Foreskin fibroblast (primary cell): ENCODE measurements at places on chromosomes 5 and 9.

DNA sequence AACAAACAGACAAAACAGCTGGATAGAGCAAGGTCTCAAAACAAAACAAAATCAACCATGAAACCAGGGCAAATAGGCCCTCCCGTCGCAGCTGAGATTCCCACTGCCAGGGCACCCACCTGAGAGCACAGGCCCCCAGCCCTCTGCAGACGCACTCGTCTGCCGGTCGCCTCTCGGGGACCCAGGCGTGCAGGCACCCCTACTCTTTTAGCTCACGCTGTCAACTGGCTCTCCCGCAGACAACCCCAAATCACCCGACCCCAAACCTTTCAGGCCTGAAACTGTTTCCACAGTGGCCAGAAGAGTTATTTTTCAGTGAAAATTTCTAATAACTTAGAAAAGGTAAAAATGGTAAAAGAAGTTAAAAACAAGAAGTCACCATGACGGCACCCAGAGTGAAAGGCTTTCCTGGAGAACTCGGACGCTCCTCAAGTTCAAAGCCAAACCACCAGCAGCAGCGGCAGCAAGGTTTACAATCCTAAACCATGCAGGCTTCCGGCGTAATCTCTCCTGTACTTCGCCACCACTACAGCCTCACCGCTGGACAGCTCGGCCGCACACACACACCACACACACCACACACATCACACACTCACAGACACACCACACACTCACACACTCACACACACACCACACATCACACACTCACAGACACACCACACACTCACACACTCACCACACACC lies 1.9 kb upstream of the UBE2QL1 start:
- DNase-seq = peak; percentile 10

DNA sequence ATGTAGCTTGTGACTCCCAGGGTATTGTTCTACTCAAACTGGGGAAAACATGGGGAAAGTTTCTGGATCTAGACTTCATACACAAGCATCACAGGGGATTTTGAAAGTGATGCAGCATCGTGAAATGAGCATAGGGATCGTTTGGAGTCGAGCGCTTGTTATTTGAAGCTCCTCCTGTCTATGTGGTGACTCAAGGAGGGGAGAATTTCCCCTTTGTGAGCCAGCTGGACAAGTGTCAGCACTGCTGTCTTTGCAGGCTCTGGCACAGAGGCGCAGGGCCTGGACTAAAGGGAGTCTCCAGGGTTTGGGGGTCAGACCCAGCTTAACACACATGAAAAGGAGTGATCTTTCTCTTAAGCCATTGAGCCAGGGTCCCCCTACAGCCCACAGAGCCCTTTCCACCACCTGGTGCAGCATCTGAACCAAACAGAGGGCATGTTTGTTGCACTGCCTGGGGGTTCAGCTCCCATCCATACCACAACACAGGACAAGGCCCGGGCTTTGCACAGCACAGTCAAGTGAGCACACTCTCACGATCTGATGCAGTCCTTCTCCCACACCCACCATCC lies 51.0 kb downstream of the IRF1 start:
- peak; percentile 87 for DNase-seq

DNA sequence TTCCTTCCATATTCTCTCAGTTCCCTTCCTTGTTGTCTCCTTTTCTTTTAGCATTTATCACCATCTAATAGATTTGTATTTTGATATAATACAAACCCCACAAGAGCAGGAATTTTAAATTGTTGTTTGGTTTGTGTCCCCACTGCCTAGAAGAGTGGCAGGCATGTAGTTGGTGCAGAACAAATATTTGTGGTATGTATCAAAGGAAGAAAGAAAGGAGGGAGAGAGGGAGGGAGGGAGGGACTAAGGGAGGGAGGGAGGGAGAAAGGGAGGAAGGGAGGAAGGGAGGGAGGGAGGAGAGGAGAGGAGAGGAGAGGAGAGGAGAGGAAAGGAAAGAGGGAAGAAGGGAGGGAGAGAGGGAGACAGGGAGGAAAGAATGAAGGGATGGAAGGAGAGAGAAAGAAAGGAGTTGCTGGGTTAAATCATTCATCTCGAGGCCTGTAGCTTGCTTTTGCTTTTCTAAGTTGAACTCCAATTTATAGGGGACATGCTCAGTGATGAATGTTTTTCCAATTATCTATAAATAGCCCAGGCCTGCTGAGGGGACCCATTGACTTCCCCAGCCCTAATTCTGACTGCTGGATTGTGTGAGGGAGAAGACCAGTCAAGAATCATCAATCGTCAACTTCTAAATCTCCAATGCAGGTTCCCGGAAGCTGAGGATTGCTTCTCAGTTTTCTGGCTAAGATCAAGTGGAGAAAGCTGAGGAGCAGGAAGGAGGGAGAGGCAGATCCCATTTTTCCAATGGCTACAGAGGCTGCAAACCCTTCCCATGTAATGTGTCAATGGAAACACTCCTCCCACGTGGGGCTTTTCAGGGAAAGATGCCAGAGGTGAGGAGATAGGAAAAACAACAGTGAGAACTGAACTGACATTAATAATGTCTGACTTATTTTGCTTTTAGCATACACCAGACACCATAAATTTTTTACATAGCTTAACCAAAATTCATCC lies 320.7 kb downstream of the ASTN2 start:
- no peak for DNase-seq

DNA sequence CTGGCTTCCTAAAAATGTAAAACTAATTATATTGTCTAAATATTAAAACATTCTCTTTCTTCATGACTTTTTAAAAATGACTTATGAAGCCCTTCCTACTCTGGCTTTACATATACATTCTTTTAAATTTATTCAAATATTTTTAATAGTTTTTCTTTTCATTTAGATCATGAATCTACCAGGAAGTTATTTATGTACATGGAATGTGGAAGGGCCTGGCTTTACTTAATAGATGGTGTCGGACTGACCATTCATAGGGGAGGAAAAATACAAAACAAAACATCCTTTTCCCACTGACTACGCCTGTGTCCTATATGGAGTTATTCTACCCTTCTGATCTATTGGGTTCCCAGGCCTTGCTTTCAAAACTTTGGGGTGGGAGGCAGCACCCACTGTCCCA lies 129.8 kb downstream of the MACROH2A1 start:
- DNase-seq = peak; percentile 59

DNA sequence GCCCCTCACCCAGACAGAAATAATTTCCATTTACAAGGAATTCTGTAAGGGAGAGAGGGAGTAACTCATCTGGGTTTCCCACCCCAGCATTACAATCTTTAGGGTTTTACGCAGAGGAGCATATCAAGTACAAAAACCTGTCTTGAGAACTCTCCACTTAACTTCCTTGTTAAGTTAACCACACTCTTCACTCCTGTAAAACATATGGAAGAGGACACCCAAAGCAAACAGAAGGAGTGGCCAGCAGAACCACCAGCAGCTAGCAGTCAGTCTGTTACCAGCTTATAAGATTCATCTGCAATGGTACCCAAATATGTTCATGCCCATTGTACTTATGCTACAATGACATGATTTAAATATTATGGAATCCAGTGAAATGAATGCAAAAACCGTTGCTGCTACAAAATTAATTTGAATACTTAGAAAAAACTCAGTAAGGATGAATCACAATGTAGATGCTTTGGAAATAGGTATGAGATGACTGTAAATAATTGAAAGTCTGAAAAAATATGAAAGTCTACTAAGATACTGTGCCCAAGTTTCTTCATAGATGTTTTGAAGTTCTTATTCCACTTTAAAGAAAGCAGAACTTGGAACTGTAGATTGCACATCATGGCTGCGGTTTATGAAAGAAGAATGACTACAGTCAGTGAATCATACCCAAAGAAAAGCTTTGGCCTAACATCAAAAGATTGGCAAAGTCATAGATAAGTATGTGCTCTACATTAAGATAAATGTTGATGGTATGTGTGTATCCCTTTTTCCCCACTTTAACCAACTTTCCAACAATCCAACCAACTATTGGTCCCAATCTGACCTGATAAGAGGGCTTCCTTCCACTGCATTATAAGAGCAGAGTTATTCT lies 233.6 kb downstream of the ACTL7B start:
- peak; percentile 70 for DNase-seq

DNA sequence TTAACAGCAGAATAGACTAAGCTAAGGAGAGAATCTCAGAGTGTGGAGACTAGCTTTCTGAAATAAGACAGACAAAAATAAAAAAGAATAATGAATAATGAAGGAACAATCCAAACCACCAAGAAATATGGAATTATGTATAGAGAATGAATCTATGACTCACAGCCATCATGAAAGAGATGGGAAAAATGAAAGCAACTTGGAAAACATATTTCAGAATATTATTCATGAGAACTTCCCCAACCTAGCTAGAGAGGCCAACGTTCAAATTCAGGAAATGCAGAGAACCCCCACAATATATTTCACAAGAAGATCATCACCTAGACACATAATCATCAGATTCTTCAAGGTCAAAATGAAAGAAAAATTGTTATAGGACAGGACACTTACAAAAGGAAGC lies 349.0 kb upstream of the MPDZ start:
- DNase-seq = no peak

DNA sequence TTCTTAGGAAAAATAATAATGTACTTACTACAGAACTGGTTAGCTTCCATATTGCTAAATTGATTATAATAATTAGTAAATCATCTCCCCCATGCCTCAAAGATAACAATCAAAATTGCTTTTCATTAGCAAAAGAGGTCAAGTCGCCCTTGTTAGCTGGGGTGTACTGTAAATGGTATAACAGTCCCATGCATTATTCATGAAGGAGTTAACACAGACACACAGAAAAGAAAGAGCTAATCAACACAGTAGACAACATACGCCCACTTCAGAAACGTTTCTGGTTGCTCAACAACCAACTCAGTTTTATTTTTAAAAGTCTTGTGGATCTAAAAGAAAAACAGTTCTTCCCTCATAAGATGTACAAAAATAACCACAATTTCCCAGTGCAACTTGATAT lies 100.2 kb downstream of the MPDZ start:
- no peak for DNase-seq

- no peak for DNase-seq
Observed at GRCh38 chr5:134136221-134136631, 21.7 kb downstream of the TCF7 start.

- no peak for DNase-seq
Observed at GRCh38 chr9:125929846-125930245, 182.7 kb downstream of the PBX3 start.
